Suppressor macrophage (primary cell): ENCODE measurements at places on chromosomes 13 and 19.

- DNase-seq: no peak
Measured at GRCh38 chr13:40479196-40479845, 187.1 kb downstream of the FOXO1 start.

DNA sequence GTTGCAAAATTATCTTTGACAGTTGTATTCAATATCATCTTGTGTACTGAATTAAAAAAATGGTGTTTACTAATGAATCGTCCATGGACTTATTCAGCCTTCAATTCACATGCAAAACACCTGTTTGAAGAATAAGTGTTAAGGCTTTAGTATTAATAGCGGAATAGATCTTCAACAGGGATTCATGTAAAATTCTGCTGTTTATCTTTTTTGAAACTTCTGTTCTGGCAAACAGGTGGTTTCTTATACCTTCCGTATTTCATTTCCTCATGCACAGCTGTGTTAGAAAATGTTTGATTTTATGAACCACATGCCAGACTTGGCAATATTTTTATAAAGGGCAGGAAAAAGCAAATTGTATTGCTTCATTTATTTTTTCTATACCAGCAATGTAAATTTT is 255.7 kb downstream of the DACH1 start:
- no peak for DNase-seq

DNA sequence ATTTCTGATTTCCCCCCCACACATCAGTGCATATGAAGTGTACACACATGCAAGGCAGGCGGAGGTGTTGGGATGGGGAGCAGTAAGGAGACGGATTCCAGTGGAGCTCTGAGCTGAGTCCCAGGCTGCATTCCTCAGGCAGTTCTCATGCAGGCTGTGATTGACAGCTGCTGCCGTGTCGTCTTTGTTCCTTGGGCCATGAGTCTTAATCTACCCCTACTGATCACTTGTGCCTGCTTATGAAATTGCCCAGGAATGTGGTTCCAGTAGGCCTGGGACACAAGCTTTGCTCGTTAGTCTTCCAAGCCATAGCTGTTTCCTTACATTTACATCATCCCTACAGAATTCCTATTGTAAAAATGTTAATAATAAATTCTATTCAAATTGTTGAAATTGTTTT is 1241.9 kb downstream of the UQCRFS1 start:
- no peak for DNase-seq

GRCh38 chr19:34459614-34460013 is 21.9 kb upstream of the WTIP start:
- no peak for DNase-seq

DNA sequence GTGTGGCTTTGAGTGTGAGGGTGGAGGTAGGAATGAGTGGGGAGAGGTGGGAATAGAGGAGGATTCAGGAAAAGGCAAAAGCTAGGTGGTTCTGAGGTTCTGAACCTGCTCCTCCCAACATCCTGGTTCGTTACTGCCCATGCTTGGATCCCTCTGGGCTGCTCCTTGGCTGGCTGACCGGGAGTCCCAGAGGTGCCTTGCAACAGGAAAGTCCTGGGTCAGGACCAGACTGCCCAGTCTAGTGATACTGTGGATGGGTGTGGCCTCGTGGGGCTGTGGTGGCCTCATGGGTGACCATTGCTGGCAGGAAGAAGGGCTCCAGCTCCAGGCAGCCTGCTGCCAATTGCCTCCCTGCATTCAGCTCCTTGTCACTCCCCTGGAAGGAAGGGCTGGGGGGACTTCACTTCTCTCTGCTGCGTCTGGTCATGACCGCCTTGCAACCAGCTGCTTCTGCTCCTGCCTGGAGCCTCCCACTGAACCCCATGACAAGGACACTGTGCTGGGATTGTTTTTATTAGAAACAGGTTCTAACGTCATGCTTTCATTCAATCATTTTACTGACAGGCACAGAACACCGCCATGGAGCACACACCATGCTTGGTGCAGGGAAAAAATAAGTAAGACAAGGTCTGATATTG is 61.5 kb upstream of the UBL3 start:
- DNase-seq: no peak

GRCh38 chr13:110216398-110217041 is 90.4 kb downstream of the COL4A1 start:
- DNase-seq: peak; percentile 13

- no peak for DNase-seq
Measured at GRCh38 chr13:52851137-52851962, 2.9 kb upstream of the PCDH8 start.

DNA sequence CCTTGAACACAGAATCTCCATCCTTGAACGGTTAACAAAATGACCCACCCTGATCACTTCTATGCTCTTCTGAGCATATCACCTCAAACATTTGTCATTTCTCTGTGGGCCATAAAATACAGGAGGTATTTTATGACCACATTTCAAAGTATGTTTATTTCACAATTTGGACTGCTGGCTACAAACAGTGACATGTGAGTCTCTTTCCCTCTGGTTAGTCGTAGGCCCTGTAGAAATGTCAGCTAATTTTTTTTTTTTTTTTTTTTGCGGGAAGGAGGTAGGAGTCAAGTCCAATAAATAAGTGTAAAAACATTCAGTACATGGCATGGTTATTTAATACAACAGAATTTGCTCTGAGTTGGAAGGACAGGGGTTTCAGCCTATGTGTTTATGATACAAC is 70.7 kb downstream of the FOXO1 start:
- peak; percentile 42 for DNase-seq

- DNase-seq: no peak
Measured at GRCh38 chr19:8688930-8689329, 9.7 kb downstream of the ACTL9 start.
